ENCODE measurements at places on chromosomes 7 and 10.

GRCh38 chr10:16976803-16977202 is 152.8 kb downstream of the CUBN start:
- DNase-seq: no peak
- H3K36me3 ChIP-seq: peaks cover 20% of the 10 kb centered on the region
- no peak overlapping the region for H3K4me3 ChIP-seq
- H3K27ac ChIP-seq: no peak overlapping the region
- H3K4me1 ChIP-seq: no peaks in the 10 kb centered on the region

DNA sequence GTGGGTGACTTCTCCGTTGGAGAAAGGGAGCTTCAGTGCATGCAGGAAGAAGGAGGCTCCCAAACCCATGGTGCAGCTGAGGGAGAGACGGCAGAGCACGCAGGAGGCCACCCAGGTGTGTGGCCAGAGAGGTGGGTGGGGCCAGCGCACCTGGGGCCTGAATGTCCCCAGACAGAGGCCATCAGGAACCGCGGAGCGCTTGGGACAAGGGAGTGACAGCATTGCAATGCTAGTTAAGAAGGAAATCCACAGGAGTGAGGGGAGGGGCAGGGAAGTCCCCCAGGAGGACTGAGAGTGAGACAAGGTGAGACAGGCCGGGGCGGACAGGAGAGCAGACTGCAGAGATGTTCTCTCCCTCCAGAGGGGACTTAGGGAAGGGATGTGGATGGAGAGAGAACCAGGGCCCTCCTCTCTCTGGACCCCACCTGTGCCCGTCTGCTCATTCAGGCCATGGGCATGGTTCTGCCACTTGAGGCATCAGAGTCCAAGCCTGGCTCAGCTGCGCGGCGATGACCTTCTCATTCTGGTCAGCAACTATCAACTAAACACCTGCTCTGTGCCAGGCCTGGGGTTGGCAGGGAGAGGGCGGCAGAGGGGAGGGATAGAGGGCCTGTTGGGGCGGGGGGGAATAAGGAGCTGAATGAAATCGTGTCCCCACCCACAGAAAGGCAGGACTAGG is 69.4 kb upstream of the COL13A1 start:
- no peak overlapping the region for H3K27ac ChIP-seq
- peaks cover 14% of the 10 kb centered on the region for H3K27me3 ChIP-seq
- H3K4me1 ChIP-seq: no peaks in the 10 kb centered on the region

- no peaks in the 10 kb centered on the region for H3K27me3 ChIP-seq
- peaks cover 49% of the 10 kb centered on the region for H3K4me1 ChIP-seq
- H3K36me3 ChIP-seq: peaks cover 21% of the 10 kb centered on the region
- DNase-seq: no peak
- peak overlapping the region; percentile 97 for H3K27ac ChIP-seq
Observed at GRCh38 chr10:62015994-62016393, 114.5 kb downstream of the ARID5B start.

GRCh38 chr7:101950450-101951119 is 133.2 kb downstream of the CUX1 start:
- H3K4me3 ChIP-seq: no peak overlapping the region
- peaks cover 23% of the 10 kb centered on the region for H3K4me1 ChIP-seq
- H3K27ac ChIP-seq: no peak overlapping the region
- no peaks in the 10 kb centered on the region for H3K27me3 ChIP-seq
- DNase-seq: no peak
- H3K36me3 ChIP-seq: peaks cover 13% of the 10 kb centered on the region

- peaks cover 16% of the 10 kb centered on the region for H3K36me3 ChIP-seq
- DNase-seq: no peak
- no peaks in the 10 kb centered on the region for H3K27me3 ChIP-seq
- H3K27ac ChIP-seq: no peak overlapping the region
Observed at GRCh38 chr7:66576646-66577045, 52.0 kb upstream of the KCTD7 start.

DNA sequence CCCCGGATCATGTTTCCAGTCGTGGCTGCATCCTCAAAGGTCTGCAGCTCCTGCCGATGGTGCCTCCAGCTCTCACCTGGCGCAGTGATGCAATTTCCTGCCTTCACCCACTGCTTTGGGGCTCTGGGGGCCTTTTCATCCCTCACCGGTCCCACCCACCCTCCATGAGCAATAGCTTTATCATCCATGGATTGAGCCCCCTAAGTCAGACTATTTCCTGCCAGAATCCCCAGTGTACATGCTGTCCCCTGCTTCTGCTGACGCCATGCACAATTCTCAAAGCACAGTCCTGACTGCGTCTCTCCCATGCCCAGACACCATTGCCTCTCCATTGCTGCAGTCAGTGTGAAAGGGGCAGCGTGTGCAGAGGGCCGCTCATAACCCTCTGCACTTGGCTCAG is 49.7 kb downstream of the FAM241B start:
- no peak overlapping the region for H3K27ac ChIP-seq
- H3K4me1 ChIP-seq: no peaks in the 10 kb centered on the region
- no peak for DNase-seq
- peaks cover 16% of the 10 kb centered on the region for H3K27me3 ChIP-seq

- peak overlapping the region; percentile 90 for H3K27ac ChIP-seq
- H3K4me1 ChIP-seq: peaks cover 27% of the 10 kb centered on the region
- no peaks in the 10 kb centered on the region for H3K27me3 ChIP-seq
- H3K4me3 ChIP-seq: peak overlapping the region; percentile 52
Observed at GRCh38 chr7:6395898-6396595, 51.7 kb downstream of the DAGLB start.

DNA sequence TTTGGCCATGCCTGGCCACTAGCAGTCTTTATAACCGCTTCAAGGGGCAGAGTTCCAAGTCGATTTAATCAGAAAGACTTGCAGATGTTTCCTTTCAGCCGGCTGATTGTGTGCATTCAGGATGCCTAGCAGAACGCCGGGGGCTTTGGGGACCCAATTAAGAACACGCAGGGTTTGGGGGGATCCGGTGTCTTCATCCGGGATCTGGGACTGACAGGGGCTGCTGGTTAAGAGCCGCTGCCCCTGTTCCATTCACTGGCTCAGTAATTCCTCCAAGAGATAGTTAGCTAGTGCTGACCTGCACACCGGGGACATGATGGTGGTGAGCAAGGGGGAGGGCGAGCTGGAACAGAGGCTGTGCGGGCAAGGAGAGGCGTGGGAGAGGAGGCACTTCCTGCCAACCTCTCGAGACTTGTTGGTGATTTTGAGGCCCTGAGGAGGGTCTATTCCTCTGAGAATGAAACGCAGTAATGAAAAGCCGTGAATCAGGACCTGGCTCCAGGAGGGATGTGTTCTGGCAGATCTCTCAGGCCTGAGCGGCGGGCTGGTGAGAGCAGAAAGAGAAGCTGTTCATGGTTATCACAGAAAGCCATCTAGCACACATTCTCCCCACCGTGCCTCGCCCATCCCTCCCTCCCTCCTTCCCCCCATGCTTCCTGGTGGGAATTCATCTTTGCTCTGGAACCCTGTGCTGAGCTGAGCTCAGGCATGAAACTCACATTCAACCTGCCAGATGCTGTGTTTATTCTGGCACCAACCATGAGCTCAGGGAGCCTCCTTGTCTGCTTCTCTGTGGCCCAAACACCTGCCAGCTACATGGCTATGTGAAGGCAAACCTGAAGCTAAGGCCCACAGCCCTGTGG is 152.0 kb downstream of the CCDC3 start:
- H3K4me3 ChIP-seq: no peak overlapping the region
- no peak overlapping the region for H3K27ac ChIP-seq

- H3K4me3 ChIP-seq: peak overlapping the region; percentile 64
- DNase-seq: peak; percentile 26
- peak overlapping the region; percentile 88 for H3K27ac ChIP-seq
- no peaks in the 10 kb centered on the region for H3K36me3 ChIP-seq
Observed at GRCh38 chr7:92809760-92810573, 26.4 kb downstream of the CDK6 start.

GRCh38 chr10:48763403-48763965 is 78.8 kb downstream of the WDFY4 start:
- no peaks in the 10 kb centered on the region for H3K27me3 ChIP-seq
- H3K36me3 ChIP-seq: peaks cover 45% of the 10 kb centered on the region
- no peak overlapping the region for H3K4me3 ChIP-seq
- H3K4me1 ChIP-seq: peaks cover 28% of the 10 kb centered on the region
- DNase-seq: no peak

- no peaks in the 10 kb centered on the region for H3K27me3 ChIP-seq
- H3K36me3 ChIP-seq: no peaks in the 10 kb centered on the region
- no peak for DNase-seq
- no peak overlapping the region for H3K27ac ChIP-seq
- peaks cover 4% of the 10 kb centered on the region for H3K4me1 ChIP-seq
Observed at GRCh38 chr10:119655566-119656001, 4.4 kb downstream of the BAG3 start.

DNA sequence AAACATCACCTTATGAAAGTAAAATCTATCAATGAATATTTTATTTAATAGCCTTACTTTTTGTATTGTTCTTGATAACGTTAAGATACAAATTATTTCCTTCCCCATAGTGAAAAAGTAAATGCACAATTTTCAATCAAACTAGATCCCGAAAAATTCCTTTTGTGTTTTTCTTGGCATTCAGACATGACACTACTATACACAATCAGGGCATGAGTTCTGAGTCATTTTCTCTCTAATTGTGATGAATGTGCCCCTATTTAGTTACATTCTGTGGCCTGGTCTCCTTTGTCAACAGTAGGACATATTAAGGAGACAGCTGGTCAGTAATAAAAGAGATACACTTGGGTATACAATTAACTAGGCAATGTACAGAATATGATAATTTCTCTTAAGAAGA is 19.8 kb downstream of the COL1A2 start:
- no peaks in the 10 kb centered on the region for H3K27me3 ChIP-seq
- no peaks in the 10 kb centered on the region for H3K36me3 ChIP-seq
- H3K4me1 ChIP-seq: peaks cover 5% of the 10 kb centered on the region
- no peak for DNase-seq
- no peak overlapping the region for H3K27ac ChIP-seq

- H3K4me3 ChIP-seq: peak overlapping the region; percentile 35
- H3K27ac ChIP-seq: no peak overlapping the region
- no peaks in the 10 kb centered on the region for H3K27me3 ChIP-seq
- DNase-seq: no peak
- peaks cover 14% of the 10 kb centered on the region for H3K4me1 ChIP-seq
Observed at GRCh38 chr7:2357571-2357970, 2.9 kb downstream of the EIF3B start.

DNA sequence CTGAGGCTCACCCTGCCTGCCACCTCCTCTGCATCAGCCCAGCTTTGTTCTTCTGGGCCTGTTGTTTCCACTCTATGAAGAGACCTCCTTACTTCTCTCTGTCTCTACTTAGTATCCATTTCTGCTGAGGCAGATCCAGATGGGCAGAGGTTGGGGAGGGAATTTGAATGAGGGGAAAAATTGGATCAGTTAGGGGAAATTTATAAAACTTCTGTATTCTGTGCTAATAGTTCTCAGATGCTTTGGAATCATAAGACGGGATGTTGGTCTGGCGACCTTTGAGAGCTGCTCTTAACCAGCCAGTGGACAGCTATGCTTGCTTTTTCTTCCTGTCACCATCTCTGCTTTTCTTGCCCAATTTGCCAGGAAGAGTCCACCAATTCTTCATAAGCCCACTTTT is 55.5 kb downstream of the AUTS2 start:
- DNase-seq: no peak
- H3K4me1 ChIP-seq: peaks cover 25% of the 10 kb centered on the region
- no peaks in the 10 kb centered on the region for H3K27me3 ChIP-seq
- no peak overlapping the region for H3K4me3 ChIP-seq
- H3K36me3 ChIP-seq: no peaks in the 10 kb centered on the region

DNA sequence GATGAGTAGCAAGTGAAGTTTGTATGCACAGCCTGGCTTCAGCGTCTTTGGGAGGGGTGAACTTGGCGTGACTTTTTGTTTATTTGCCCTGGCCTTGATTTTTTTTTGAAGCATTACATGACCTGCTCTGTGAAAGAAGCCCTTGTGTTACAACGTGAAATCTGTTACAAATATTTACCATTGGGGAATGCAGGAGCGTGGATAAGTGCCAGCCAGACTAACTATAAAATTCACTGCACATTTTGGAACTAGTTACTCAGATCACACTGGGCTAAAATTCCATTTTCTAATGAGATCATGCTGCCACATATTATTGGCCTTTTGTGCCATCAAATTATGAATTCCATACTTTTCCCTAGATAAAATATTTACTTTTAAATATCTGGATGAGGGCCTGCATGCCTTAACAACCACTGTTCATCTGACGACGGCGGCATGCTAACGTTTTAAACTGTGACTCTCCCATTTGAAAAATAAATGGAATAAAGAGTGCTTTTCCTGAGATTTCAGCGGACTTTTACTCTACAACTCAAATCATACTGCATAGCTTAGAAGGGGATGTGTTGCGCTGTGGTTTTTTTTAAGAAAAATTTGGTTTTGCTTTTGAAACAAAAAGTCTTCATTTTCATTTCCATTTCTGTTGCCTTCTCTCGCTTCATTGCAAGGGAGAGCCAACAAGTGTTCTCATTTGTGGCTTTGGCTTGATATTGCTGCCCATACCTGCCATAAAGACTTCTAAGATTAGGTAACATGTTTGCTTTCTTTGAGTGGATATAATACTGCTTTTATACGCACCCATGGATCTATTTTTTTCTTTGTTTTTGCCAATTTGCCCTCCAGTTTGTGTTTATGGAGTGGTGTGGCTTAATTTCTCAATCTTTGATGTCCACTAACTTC is 352.2 kb downstream of the TFEC start:
- no peak overlapping the region for H3K27ac ChIP-seq
- no peak overlapping the region for H3K4me3 ChIP-seq
- DNase-seq: no peak
- no peaks in the 10 kb centered on the region for H3K4me1 ChIP-seq
- peaks cover 1% of the 10 kb centered on the region for H3K27me3 ChIP-seq
- no peaks in the 10 kb centered on the region for H3K36me3 ChIP-seq

GRCh38 chr7:136039577-136040345 is 62.6 kb upstream of the MTPN start:
- H3K4me1 ChIP-seq: peaks cover 5% of the 10 kb centered on the region
- DNase-seq: no peak

- no peak overlapping the region for H3K4me3 ChIP-seq
- H3K4me1 ChIP-seq: peaks cover 16% of the 10 kb centered on the region
- no peak overlapping the region for H3K27ac ChIP-seq
- H3K36me3 ChIP-seq: peaks cover 4% of the 10 kb centered on the region
Observed at GRCh38 chr7:150964593-150965111, 13.5 kb downstream of the KCNH2 start.

DNA sequence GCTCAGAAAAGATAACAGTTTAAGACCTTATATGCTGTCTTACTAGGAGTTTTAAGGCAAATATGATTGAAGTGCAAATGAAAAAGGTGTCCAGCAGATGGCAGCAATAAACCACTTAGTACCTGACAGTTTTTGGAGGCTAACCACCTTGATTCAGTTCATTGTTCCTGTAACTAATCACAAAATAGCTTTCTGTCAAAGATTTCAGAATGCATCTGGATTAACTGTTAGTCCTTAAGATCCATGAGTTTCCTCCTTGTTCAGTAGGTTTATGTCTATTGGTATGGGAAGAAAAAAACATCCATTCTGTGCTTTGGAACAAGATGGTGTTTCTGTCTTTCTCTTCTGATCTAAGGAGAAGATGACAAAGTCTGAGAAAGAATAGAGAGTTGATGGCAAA is 46.6 kb downstream of the CCSER2 start:
- H3K27me3 ChIP-seq: no peaks in the 10 kb centered on the region
- DNase-seq: peak; percentile 30
- H3K4me1 ChIP-seq: peaks cover 3% of the 10 kb centered on the region
- peaks cover 10% of the 10 kb centered on the region for H3K36me3 ChIP-seq
- H3K27ac ChIP-seq: peak overlapping the region; percentile 45
- no peak overlapping the region for H3K4me3 ChIP-seq

GRCh38 chr7:106376026-106376799 is 91.4 kb upstream of the NAMPT start:
- H3K4me3 ChIP-seq: no peak overlapping the region
- no peaks in the 10 kb centered on the region for H3K36me3 ChIP-seq
- no peaks in the 10 kb centered on the region for H3K27me3 ChIP-seq
- no peak overlapping the region for H3K27ac ChIP-seq
- no peak for DNase-seq

- no peak for DNase-seq
- H3K36me3 ChIP-seq: no peaks in the 10 kb centered on the region
- no peak overlapping the region for H3K27ac ChIP-seq
- no peaks in the 10 kb centered on the region for H3K4me1 ChIP-seq
- no peak overlapping the region for H3K4me3 ChIP-seq
Observed at GRCh38 chr7:41339913-41340676, 362.8 kb downstream of the INHBA start.

Data from memory B cell (primary cell).